ENCODE measurements at places on chromosomes 6 and 20.

GRCh38 chr6:27419363-27419762, 30.8 kb downstream of the ZNF391 start:
- DNase-seq, result no peak

DNA sequence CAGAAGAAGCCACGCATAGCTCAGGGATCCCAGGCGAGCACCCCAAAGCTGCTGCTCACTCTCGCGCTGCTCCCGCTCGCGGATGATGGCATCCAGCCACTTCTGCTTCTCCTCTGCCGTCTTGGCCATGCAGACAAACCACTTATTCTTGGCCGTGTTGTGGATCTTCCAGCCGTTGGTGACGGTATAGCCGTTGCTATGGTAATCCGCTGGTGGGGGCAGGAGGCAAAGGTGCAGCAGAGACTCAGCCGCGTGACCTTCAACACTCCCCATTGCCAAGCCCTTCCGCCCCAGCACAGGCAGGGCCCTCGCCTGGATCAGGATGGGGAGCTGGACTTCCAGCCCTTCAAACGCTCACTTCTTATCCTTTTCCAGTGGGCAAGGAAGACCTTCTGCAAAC, 136.9 kb downstream of the PREX1 start:
- DNase-seq, result no peak

DNA sequence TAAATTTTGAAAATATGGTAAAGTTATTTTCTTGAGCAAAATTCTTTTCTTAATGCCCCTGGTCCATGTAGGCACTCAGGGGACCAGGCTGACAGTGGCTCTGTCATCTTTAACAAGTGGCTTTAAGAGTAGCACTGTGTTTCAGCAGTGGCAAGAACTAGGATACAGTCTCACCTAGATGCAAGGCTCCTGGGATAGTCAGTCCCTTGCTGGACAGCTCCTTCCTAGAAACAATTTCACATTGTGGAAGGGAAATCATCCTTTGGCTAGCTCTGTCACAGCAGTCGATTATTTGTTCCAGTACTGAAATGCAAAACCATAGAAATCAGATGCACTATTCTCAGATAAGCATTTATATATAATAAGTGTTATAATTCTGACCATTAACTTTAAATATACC, 175.4 kb upstream of the KCNQ5 start:
- no peak for DNase-seq

DNA sequence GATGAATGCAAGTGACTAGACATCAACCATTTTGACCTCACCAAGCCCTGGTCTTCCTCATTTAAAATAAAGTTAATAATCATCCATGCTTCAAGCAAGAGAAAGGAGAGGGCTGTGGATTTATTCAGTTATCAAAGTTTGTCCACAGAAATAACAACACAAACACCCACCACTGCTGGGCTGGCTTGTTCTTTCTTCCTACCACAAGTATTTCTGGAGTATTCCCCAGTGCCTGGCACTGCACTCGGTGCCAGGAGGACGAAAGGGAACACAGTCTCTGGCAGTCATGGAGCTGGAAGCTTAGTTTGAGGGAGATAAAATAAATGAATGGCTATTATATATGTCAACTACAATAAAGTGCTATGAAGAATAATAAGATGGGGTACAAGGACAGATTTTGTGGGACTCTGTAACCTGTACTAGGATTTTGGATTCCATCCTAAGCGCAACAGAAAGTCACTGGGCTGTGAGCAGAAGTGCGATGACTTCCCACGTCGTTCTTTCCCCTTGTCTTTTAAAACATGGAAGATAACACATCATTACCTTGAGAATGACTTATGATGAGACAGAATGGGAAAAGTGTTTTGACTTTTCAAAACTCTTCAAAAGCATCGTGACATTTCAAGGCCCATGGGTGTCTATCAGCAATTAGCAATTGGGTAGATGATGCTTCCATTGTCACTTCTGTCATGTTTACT, 74.5 kb upstream of the TRAF3IP2 start:
- DNase-seq, result no peak

DNA sequence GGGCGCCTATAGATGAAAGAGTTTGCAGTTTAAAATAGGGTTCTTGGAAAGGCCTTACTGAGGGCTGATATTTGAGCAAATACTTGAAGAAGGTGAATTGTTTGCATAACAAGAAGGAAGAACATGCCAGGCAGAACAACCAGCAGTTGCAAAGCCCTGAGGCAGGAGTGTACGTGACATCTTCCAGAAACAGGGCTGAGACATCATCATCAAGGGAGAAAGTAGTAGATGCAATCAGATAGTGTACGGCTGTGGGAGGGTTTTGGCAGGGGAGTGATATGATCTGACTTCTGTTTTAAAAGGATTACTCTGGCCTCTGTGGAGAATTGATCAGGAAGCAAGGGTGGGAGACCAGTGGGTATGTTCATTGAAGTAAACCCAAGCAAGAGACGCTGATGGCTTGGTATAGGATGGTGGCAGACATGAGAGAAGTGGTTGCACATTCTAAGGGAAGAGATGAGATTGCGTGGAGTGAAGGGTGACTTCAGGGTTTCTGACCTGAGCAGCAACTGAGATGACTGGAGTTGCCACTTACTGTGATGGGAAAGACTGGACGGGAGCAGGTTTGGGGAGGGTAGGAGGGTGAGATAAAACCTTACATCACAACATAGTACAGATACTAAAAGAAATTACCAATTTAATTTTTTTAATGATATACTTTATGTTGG, 28.8 kb downstream of the RIOK1 start:
- no peak for DNase-seq

- DNase-seq, result no peak
Observed at GRCh38 chr6:155126727-155127439, 131.8 kb downstream of the TIAM2 start.

DNA sequence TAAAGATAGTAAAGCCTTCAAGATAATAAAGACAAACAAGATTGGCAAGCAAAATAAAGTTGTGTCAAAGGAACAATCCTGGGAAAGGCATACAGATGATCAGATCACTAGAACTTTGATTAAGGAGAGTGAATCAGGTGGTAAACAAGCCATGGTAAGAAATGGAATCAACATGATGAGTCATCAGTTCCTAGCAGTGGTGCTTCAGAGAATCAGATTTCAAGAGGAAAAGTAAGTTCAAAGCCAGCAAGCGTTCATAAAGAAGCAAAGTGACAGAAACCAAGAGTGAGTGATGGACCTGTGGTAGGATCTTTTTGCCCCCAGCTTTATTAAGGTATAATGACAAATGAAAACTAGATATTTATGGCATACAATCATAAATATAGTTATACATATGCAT, 340.4 kb downstream of the TPBG start:
- DNase-seq, result peak; percentile 12

GRCh38 chr20:50980071-50980681, 21.6 kb downstream of the MOCS3 start:
- DNase-seq, result peak; percentile 87

DNA sequence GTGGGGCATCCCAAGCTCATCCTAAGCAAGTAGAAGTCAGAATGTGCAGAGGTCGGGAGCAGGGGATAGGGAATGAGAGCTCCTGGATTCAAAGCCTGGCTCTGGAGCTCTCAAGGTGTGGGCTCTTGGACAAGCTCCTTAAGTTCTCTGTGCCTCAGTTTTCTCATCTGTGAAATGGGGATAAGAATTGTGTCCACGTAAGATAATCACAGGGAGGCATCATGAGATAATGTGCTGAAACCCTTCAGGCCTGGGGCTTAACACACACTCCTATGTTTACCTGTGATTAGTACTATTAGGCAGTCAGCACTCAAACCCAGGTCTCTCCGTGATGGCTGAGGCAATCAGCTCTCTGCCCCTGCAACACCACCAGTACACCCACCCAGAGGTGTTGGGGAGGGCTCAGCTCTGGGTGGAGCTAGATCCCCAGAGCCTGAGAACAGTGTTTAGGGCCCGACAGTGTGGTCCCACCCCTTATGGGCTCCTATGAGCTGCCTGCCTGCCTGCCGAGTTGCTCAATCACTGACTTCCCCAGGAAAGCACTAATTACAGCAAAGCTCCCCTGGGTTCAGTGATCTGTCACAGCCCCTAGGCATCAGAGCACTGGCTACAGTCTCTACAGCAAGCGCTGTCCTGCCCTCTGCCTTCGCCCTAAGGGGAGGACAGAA, 6.3 kb upstream of the SIRPA start:
- no peak for DNase-seq

DNA sequence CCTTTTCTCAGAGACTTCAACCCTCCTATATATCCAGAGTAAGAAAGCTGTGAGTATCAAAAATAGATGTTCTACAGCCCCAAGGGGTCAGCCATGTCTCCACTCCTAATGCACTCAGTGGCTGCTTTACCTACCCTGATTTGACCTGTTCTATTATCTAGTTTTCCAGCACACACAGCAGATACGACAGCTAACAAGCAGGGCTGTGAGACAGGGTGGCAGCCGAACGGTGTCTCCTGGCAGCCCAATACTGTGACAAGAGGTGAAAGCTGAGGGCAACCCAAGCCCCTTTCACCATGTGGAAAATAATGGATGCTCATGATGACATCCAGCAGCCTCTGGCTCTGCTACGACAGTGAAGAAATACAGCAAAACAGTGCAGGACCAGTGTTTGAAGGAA, 67.9 kb downstream of the KIF13A start:
- DNase-seq, result no peak

DNA sequence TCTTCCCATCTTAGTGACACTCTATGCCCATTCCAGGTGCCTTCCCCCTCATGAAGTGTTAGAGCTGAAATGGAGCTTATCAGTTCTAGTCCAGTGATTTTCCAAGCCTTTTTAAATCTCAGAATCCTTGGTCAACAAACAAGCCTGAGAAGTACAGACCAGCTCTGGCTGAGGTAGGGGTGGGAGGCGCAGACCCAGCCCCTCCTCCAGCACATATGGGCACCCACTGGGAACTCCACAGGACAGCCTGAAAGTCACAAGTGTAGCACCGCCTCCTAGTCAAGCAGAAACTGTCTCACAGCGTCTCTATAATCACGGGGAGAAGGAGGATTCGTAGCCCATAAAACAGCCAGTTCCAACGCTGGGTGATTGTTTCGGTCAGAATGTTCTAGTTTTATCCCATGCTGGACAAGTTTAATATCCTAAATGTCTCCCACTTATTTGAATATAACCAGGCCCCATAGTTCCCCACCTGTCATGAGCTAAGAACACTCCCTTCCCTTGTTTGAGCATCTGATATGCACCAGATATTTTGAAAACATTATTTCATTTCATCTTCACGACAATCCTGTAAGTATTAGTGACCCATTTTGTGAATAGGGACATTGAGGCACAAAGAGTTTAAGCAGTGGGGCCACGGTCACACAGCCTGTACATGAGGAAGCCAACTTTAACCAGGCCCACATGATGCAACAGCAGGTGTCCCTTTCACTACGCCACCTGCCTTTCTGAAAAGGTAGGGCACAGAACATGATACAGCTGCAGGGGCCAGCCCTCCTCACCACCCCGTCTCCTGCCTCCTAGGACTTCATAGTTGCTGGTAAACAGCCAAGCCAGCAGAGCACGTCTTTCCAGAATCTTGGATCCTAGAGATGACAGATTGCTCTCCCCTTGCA, 40.1 kb downstream of the TRAF3IP2 start:
- no peak for DNase-seq

DNA sequence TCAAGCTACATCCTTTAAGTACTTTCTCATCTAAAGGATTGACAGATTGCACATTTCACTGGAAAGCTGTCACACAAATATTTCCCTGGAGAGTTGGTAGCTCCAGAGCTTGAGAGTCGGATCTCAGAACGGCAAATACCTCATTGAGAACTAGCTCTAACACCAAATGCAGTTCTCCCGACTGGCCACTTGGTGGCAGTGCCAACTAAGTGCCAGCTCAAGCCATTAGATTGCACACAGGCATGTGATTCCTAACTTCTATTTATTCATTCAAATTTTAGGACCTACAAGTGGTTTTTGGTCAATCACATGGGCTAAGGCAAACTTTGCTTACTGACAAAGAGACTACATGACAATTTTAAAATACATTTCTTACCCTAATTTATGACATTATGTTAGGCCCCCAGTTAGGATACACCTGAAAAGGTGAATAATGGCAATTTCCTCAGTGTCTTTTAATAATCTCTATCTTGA, 7.9 kb upstream of the MCHR2 start:
- DNase-seq, result peak; percentile 21

DNA sequence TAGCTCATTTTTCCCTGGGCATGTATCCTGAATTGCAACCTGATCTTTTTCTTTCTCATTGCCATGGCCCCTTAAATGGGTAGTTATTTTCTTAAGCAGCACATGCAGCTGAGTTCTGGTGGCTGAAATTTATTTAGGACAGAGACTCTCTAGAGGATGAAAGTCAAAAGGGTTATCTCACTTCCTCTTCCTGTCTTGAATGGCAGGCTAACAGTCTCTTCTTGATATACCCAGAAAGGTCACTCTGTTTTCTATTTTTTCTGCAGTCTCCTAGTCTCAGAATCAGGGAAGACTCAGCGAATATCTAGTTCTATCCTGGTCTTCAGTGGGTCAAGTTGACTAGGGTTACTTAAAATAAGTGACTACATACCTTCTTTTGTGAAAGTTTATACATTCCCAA, 243.3 kb downstream of the EPHA7 start:
- no peak for DNase-seq

DNA sequence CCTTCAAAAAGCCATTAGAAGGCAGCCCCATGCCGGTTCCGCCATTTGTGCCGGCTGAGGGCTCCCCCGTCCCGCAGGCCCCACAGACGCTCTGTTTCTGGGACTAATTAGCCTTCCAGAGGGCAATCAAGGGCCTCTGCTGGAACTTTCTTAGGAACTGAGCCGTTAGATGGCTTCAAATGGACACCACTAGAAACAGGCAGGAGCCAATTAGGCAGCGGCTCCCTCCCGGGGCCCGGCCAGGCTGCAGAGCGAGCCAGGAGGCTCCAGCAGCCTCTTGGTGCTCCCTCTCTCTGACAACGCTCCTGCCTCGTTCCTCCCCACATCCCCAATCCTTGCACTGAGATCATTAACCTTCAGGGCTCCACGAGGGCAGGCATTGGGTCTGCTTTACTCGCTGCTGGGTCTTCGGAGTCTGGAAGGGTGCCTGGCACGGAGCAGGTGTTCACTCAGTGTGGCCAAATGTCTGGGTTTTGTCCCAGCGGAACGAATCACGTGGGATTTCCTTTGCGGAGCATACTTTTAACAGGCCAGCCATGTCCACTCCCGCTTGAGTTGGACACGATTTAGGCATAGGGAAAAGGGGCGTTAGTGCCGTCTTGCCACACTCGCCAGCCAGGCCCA, 98.3 kb downstream of the TMEM242 start:
- DNase-seq, result no peak

- DNase-seq, result no peak
Observed at GRCh38 chr20:5535125-5535756, 215.0 kb upstream of the SHLD1 start.

DNA sequence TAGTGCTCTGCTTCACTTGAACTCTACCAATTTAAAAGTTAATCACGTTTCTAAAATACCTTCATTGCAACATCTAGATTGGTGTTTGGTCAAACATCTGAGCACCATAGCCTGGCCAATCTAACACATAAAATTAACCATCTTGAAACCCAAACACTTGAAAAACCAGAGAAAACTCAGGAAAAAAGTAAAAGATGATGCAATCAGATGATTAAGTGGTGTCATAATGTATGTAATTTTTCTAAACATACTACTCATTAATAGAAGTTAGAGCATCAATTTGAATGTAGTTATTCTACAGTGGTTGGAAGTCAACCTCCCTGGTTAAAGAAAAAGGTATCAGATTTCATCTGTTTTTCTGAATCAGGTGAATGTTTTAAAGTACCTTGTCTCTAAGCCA, 228.6 kb upstream of the ID4 start:
- DNase-seq, result no peak
